Caco-2 (cell line): ENCODE measurements at places on chromosomes 5 and 9. TPM values are rescaled to one million over a fixed set of nuclear protein-coding genes. Genes with fewer than 3 reads are reported as not detected.

The ANKRD33B gene
- total RNA-seq: 22.8 and 25.3 TPM in 2 replicates

The FAM169A gene
- total RNA-seq: 13.9 and 14.4 TPM in 2 replicates

The SOHLH1 gene
- 42.6 and 44.9 TPM in 2 replicates for total RNA-seq

The FOXD4L6 gene
- not detected in 2 replicates for total RNA-seq

The ZFP2 gene
- total RNA-seq: 0.29 and 0.35 TPM in 2 replicates

The DIPK1B gene
- total RNA-seq: 40.4 and 40.6 TPM in 2 replicates

- no peaks in the 10 kb centered on the region; the same call in 1 of the 2 replicates for H3K27me3 ChIP-seq
- no peak overlapping the region for H3K27ac ChIP-seq
- H3K36me3 ChIP-seq: no peaks in the 10 kb centered on the region
These were observed 22.6 kb downstream of the DBH start for GRCh38 chr9:133658442-133659431.

DNA sequence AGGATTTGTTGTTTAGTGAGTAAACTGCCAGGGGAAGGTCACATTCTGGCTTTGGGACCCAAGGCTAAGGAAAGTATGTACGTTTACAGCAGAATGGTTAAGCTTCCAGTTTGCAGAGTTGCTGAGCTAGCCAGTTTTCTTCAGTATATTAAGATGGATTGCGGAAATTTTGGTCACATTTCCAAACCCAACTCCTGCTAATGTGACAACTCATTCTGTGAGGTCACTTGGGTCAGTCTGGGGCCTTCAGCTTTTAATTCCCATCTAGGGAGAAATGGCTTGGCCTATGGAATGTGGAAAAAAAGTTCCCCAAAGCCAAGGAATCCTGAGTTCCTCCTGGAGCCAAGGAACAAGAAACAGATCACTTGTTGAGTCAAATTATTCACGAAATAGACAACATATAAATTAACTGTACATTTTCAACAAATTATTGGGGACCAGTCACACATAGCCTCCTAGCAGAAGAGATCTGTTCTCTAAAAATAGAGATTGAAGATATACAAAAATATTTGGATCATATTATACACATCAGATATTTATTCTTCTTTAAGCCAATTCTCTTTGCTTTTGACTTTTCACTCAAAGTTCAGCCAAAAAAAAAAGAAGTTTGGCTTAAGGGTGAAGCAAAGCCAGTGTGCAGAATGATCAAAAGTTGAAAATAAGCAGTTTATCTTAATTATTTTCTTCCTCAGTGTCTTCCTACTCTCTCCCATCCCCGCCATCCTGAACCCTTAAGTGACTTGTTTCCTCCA is 8.8 kb downstream of the KCNV2 start:
- no peak overlapping the region for H3K4me3 ChIP-seq
- DNase-seq: no peak
- no peak overlapping the region for H3K27ac ChIP-seq
- peaks cover 15% of the 10 kb centered on the region for H3K4me1 ChIP-seq

GRCh38 chr5:144088206-144089064 is 82.0 kb downstream of the YIPF5 start:
- H3K4me3 ChIP-seq: no peak overlapping the region
- no peak for DNase-seq
- H3K4me1 ChIP-seq: no peaks in the 10 kb centered on the region

- H3K4me3 ChIP-seq: no peak overlapping the region
- no peaks in the 10 kb centered on the region for H3K27me3 ChIP-seq
- no peak for DNase-seq
- H3K36me3 ChIP-seq: no peaks in the 10 kb centered on the region
- no peaks in the 10 kb centered on the region for H3K4me1 ChIP-seq
These were observed 635.4 kb downstream of the NR2F1-AS1 start for GRCh38 chr5:92945605-92946097.

DNA sequence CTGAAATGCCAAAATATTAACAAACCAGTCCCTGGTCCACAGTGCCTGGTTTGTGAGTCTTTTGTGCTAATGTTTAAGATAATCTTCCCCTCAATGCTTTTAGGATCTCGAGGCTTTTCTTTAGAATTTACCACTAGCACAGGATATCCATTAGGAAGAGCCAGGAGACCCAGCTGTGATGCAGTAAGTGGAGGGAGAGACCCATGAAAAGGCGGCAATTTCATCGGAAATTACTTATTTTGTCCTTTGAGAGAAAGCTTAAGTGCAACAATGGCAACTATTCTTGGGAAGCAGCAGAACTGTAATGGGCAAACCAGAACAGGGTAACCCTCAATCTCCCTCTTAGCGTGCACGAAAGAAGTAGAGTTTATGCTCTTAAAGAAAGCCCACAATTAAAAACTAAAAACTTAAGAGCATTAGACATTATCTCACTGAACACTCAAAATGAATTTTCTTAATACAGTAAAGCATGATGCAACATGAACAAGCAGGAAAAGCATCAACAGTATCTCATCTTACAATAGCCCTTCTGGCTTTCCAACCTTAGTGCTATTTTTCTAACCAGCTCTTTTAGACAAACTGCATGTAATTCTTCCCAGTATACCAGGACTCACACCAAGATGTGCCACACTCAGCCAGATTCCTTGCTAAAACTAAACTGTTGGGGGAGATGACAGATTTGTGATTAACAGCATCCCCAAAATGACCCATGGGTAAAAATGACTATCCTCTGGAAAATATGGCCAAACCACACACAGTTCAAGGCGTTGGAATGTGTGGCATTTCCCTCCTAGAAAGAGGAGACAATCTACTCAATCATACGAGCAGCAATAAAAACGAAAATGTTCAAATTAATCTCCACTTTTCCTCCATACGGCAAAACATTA is 36.4 kb downstream of the PWWP2A start:
- H3K4me3 ChIP-seq: no peak overlapping the region
- peaks cover 34% of the 10 kb centered on the region for H3K4me1 ChIP-seq
- peaks cover 3% of the 10 kb centered on the region; the same call in 1 of the 2 replicates for H3K36me3 ChIP-seq
- no peak for DNase-seq

DNA sequence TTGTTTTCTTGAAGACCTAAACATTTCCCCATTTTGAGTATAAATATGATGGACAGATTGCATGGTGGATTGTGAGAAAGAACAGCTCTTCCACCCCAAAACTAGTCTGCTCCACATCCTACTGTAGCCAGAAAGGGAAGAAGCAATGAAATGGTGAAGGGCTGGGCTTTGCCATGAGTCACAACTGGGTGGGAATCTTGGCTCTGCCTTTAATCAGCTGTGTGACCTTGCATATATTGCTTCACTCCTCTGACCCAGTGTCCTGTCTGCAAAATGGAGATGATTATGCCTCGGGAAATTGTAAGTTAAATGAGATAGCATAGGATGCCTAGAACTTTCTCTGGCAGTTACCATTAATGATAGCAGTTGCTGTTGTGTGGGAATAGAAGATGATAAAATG is 101.9 kb downstream of the PDE8B start:
- peaks cover 3% of the 10 kb centered on the region; the same call in 1 of the 2 replicates for H3K4me1 ChIP-seq
- no peak overlapping the region for H3K27ac ChIP-seq
- DNase-seq: no peak
- no peaks in the 10 kb centered on the region for H3K27me3 ChIP-seq
- H3K36me3 ChIP-seq: no peaks in the 10 kb centered on the region

DNA sequence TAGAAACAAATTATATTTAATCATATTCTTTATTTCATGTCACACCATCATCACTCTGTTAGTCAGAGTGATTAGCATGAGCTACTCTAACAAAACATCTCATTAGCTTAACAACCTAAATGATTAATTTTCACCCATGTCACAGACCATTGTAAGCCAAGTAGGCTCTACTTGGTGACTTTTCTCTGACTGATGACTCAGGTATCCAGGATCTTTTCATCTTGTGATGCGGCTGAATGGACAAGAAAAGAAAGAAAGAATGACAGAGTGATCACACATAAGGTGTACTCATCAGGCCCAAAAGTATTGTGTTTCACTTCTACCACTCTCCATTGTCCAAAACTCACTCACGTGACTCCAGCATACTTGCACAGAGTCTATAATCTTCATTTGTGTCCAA is 299.3 kb downstream of the ANXA1 start:
- H3K27ac ChIP-seq: no peak overlapping the region
- H3K4me3 ChIP-seq: no peak overlapping the region
- no peak for DNase-seq
- H3K27me3 ChIP-seq: no peaks in the 10 kb centered on the region

- H3K4me3 ChIP-seq: no peak overlapping the region
- H3K27ac ChIP-seq: no peak overlapping the region
- no peaks in the 10 kb centered on the region for H3K4me1 ChIP-seq
These were observed 214.9 kb upstream of the DAB2 start for GRCh38 chr5:39639618-39640089.

- H3K27ac ChIP-seq: no peak overlapping the region
- no peaks in the 10 kb centered on the region for H3K36me3 ChIP-seq
- H3K4me1 ChIP-seq: no peaks in the 10 kb centered on the region
These were observed 299.9 kb upstream of the RFX3 start for GRCh38 chr9:3825721-3826120.

- DNase-seq: no peak
- H3K27me3 ChIP-seq: no peaks in the 10 kb centered on the region
- no peaks in the 10 kb centered on the region for H3K36me3 ChIP-seq
These were observed 33.4 kb upstream of the TNFAIP8 start for GRCh38 chr5:119322312-119322947.

GRCh38 chr9:6686396-6686795 is 40.9 kb upstream of the GLDC start:
- no peaks in the 10 kb centered on the region for H3K36me3 ChIP-seq
- H3K27me3 ChIP-seq: no peaks in the 10 kb centered on the region
- no peak overlapping the region for H3K4me3 ChIP-seq
- H3K27ac ChIP-seq: no peak overlapping the region

DNA sequence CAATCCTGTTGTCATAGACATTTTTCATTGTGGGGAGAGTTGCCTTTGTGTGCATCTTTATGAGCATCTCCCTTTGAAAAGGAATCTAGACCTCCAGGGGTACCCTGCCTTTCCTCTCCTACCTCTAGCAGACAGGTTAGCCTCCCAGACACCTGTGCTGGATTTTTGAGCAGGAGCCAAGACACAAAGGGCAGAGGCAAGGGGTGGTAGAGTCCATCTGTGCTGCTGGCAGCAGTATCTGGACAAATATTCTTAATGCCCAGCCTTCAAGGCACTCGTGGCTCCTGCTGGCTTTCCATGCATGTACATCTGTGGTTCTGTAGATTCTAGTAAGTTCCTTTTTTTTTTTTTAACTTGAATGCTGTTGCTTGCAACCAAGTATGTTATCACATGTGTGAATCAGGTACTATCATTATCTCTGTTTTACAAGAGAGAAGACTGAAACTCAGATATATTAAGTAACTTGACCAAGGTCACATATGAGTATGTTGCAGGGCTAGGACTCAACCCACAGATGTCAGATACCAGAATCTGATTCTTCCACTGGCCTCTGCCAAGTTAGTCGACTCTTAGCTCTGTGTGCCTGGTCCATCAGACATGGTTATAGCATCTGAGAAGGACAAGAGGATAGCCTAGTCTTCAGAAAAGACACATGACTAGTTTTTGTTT is 32.9 kb upstream of the GPR151 start:
- H3K4me1 ChIP-seq: no peaks in the 10 kb centered on the region
- no peak for DNase-seq
- H3K27me3 ChIP-seq: no peaks in the 10 kb centered on the region
- no peak overlapping the region for H3K27ac ChIP-seq

GRCh38 chr5:73946919-73947602 is 321.1 kb downstream of the ARHGEF28 start:
- H3K27ac ChIP-seq: no peak overlapping the region
- H3K36me3 ChIP-seq: no peaks in the 10 kb centered on the region
- no peaks in the 10 kb centered on the region for H3K4me1 ChIP-seq
- no peak overlapping the region for H3K4me3 ChIP-seq

DNA sequence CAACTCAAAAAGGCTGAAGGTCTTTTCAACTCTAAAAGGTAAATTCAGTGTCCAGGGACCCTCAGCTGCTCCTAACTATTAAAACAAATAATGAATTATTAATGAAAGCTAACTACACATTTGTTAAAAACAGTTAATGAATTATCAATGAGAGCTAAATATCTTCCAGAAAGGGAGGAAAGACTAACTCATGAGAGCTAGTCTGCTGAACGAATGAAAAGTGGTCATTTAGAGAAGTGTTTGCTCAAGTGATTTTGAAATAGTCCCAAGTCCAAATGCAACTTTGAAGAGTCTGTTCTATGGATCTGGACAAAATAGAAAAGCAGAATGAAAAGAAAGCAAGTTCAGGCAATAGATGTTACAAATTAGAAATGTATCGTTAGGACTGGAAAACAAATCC is 133.9 kb upstream of the SPEF2 start:
- peaks cover 14% of the 10 kb centered on the region for H3K4me1 ChIP-seq
- DNase-seq: no peak
- no peak overlapping the region for H3K4me3 ChIP-seq
- no peaks in the 10 kb centered on the region for H3K36me3 ChIP-seq
- H3K27ac ChIP-seq: no peak overlapping the region

DNA sequence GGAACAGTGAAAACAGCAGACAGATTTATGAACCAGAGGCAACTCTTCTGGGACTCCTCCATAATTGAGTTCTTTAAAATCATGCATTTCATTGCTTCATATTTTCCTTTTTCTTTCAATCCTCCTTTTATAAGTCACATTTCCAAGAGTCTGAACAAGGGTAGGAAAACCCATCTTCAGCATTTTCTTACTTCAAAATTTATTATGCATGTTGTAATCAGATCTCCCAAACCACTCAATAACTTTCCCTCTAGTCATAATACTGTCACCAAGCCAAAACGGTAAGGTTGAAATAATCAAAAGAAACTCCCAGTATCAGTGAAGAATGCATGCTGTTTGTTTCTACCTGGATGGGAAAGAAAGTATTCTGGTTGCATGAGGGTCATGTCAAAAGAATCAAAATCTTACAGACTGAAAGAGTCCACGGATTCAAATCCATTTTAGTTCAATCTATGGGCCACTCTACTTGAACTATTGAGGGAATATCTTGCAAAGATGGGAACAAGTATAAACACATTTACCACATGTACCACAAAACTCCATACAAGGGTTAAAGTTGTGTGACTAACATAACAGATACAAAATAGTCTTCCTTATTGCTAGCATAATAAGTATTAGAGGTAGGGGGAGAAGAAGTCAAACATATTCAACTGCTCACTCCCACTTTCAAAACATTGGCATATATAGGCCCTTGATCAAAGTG is 797.3 kb downstream of the MAT2B start:
- H3K27me3 ChIP-seq: no peaks in the 10 kb centered on the region
- no peaks in the 10 kb centered on the region for H3K4me1 ChIP-seq
- no peaks in the 10 kb centered on the region for H3K36me3 ChIP-seq
- no peak overlapping the region for H3K4me3 ChIP-seq
